ENCODE measurements at places on chromosomes 4 and X.

DNA sequence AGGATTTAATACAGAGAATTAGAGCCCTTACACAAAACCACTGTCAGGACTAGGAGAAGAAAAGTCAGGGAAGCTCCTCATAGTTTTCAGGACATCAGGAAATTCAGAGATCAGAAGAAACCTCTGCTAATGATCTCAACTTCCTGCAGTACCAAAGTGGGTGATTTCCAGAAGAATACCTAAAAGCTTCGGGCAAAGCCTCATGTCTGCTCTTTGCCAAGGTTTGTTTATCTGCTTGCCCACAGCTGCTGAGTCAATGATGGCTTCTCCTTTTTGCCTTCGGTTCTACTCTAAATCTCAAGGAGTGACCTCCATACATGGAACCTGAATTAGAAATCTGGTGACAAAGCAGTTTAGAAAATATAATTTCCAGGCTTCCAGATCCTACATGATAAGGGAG, 68.4 kb downstream of the USP38 start:
- no peak for DNase-seq

- DNase-seq, result no peak
Measured at GRCh38 chrX:150605603-150606002, 37.2 kb downstream of the MTM1 start.

DNA sequence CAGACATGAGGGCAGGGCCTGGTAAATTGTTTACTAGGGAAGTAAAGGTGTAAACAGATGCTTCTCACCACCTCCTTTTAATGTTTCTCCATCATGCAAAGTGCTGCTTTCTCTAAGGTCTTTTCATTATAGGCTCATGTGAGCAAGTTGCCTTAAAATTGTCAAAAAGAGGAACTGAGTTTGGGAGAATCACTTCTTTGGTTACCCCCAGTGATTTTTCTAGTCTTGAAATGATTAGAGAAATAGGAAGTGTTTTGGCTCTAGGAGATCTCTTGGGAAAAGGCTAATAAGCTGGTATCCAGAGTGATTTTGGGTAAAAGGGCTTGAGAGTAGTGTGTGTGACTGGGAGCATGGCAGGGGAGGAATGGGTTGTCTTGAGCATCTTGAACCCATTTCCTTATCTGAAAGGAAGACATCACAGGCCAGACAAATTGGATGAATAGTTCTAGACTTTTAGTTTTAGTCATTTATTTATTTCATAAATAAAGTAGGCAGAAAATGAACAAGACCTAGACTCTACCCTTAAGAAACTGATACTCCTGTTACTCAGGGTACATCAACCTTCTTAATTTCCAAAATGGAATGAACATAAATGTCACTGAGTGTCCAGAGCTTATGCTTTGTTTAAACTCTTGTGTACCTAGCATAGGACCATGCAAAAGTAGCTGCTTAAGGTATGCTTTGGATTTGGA, 14.2 kb downstream of the GRPR start:
- no peak for DNase-seq

DNA sequence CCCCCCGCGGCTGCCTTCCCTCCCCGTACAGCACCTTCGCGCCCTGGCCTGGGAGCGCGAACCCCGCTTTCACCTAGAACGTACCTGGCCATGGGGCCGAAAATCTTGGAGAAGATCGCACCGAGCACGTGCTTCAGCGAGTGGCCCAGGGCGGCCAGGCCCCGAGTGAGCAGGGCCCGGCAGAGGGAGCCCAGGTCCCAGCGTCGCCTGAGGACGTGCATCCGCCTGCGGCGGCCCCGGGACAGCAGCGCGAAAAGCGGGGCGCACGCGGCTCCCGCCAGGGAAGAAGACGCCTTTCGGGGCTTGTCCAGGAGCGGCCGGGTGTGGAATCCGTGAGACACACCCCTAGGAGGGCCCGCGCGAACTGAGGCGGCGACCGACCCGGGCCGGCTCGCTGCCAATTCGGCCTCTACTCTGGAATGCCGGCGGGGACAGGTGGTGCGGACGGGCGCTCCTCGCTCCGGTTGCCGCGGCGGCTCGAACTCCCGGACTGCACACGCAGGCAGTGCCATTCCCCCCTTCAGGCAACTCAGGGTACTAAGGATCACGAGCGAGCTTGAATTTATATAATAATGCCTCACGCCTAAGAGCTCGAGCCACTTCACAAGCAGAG, at the start of gene HS6ST2:
Gene HS6ST2 (minus strand): TSS at position 539 of the 613 bp plus-strand sequence.
- DNase-seq, result no peak

- no peak for DNase-seq
Measured at GRCh38 chr4:119728692-119729593, 100.3 kb upstream of the PDE5A start.
